Stimulated activated CD8-positive, alpha-beta memory T cell treated with anti-CD3 and anti-CD28 coated beads, Interleukin-2, amount 100 ng/mL, for 48 hours (primary cell): ENCODE measurements at places on chromosomes 6 and 20.

DNA sequence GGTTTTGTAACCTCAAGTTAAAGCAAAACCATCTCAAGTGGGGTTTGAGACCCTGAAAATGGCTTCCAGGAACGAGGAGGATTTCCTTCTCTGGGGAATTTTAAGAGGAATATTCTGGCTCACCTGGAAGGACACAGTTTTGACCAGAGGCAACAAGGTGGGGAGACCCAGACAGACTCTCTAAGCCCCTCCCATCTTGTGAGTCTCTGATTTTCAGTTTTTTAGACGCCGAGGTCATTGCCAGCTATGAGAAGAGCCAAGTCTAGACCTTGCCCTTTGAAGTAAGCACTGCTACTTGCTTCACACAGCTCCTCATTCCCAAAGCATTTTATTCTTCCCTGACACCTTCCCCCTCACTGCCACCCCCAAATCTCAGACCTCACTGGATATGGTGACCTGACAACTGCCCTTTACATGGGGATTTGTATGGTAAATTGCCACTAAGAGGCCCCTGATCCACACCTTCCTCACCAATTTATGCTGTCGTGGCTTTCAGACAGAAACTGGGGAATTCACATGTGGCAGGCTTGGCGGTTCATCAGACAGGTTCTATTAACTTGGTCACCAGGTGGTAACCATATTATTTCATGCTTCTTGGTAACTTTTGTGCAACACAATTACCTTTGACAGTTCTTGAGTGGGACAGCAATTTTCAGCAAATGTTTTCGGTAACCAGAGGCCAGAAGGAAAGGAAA, 116.2 kb downstream of the ISM1 start:
- no peak for DNase-seq

DNA sequence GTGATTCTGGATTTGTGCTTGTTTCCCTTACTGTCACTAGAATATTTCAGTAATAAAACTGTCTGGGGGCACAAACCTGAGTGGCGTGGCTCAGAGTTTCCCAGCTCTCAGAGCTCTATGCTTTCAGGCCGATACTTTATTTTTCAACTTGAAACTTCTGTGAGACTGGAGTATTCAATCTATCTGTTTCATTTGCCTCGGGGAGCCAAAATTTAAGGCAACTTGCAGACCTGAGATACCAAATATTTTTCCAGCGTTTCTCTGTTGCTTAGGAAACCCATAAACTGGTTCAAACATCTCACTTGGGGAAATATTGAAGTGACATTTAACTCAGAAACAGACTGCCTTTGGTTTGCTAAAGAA, 74.7 kb downstream of the SOBP start:
- no peak for DNase-seq

- no peak for DNase-seq
Observed at GRCh38 chr6:7170117-7170732, 62.5 kb downstream of the RREB1 start.

GRCh38 chr20:1334370-1334731, 5.4 kb upstream of the SDCBP2 start:
- DNase-seq = no peak

- no peak for DNase-seq
Observed at GRCh38 chr20:18731940-18732339, 81.6 kb upstream of the SCP2D1 start.

GRCh38 chr6:98832284-98833056, 1.9 kb upstream of the POU3F2 start:
- no peak for DNase-seq

DNA sequence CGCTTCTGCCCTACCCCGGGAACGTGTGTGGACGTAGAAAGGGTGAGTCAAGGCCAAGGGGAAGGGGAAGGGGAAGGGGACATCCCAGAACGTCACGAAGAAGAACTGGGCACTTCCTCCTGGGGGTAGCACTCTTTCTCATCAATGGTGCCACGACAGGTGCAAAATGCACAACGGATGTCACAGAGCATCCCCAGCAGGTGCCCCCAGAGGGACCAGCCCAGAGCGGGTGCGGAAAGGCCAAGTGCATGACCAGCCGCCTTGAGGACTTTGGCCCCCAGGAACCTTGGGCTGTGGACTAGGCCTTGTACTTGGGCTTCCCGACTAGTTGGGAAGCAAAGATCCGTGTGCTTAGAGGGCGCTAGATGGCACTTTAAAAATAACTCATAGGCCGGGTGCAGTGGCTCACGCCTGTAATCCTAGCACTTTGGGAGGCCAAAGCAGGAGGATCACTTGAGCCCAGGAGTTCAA, 12.1 kb upstream of the SRC start:
- DNase-seq = no peak

- no peak for DNase-seq
Observed at GRCh38 chr6:134590449-134590848, 272.5 kb upstream of the SGK1 start.

DNA sequence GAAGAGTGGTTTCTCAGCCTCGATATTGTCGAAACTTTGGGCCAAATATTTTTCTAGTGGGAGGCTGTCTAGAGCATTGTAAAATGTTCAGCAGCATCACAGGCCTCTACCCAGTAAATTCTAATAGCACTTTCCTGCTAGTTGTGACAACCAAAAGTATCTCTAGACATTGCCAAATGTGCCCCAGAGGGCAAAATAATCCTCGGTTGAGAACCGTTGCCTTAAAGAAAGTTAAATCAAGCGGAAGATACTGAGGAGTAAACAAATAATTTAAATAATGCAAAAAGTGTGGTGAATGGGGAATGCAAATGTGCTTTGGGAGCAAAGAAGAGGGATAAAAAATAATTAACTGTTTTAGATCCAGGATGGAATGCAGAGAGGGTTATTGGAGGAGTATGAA, 106.4 kb upstream of the ASCC3 start:
- no peak for DNase-seq

- DNase-seq = no peak
Observed at GRCh38 chr20:404088-404487, 4.0 kb upstream of the RBCK1 start.

GRCh38 chr6:31922942-31923341, 4.6 kb upstream of the C2 start:
- no peak for DNase-seq

GRCh38 chr6:95548188-95548786, 29.0 kb upstream of the MANEA start:
- DNase-seq = no peak

GRCh38 chr20:1087311-1087905, 31.0 kb upstream of the PSMF1 start:
- DNase-seq = no peak

GRCh38 chr20:39117491-39117890, 155.3 kb downstream of the DHX35 start:
- no peak for DNase-seq

DNA sequence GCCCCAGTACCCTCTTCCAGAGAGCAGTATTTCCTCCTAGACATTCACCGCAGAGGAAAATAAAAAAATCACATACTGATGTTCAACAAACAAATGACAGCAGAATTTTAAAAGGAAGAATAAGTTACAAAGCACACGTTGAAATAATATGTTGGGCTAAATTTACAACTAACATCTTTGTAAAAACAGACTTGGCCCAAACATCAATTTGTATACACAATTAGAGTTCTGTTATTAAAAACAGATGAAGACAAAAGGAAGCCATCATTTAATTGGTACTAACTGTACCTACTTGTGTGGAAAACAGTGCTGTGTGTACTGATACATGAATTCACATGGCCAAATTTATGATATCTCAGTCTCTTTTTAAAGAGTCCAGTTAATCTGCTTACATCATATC, 46.3 kb downstream of the KIF6 start:
- no peak for DNase-seq

GRCh38 chr6:134553936-134554335, 236.0 kb upstream of the SGK1 start:
- DNase-seq = no peak

DNA sequence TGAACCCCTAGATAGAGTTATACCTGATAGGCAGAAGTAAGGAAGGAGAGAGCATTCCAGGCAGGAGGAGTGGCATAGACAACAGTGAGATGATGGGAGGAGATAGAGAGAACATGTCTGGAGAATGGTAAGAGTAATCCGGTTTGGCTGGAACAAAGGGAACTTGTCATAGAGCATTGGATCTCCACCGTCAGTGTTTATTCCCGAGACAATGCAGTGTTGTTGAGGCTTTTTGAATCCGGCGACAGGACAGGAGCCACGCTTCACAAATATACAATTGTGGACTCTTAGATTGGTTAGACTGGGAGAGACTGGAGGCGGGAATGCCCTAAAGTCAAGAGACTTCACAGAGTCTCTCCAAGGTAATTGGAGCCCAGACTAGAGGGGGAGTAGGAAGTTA, 119.8 kb downstream of the ANKS1A start:
- DNase-seq = no peak

DNA sequence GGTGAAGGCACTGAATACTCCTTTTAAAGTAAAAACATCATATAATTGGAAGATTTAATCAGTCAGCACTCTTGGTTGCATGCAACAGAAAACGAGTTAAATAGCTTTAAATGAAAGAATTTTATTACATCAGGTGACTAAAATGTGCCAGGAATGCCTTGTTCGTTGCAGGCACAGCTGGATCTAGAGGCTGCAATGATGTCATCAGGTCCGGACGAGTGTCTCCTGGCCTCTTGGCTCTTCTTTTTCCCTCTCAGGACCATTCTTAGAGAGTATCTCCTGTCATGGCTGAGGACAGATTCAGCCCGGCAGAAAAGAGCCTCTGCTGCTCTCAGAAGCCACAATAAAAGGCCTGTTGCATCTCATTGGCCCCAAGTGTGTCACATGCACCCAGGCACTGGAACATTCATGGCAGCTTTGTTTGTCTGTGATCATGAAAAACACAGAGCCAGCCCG, 510.7 kb upstream of the SULF2 start:
- no peak for DNase-seq

GRCh38 chr6:148529010-148529409, 186.4 kb downstream of the SASH1 start:
- no peak for DNase-seq

- no peak for DNase-seq
Observed at GRCh38 chr6:127904160-127904559, 3.3 kb upstream of the THEMIS start.

GRCh38 chr6:14489445-14489844, 371.9 kb downstream of the CD83 start:
- DNase-seq = no peak

- DNase-seq = no peak
Observed at GRCh38 chr6:167152862-167153261, 4.9 kb downstream of the GPR31 start.

- no peak for DNase-seq
Observed at GRCh38 chr6:6906570-6907213, 201.1 kb upstream of the RREB1 start.

DNA sequence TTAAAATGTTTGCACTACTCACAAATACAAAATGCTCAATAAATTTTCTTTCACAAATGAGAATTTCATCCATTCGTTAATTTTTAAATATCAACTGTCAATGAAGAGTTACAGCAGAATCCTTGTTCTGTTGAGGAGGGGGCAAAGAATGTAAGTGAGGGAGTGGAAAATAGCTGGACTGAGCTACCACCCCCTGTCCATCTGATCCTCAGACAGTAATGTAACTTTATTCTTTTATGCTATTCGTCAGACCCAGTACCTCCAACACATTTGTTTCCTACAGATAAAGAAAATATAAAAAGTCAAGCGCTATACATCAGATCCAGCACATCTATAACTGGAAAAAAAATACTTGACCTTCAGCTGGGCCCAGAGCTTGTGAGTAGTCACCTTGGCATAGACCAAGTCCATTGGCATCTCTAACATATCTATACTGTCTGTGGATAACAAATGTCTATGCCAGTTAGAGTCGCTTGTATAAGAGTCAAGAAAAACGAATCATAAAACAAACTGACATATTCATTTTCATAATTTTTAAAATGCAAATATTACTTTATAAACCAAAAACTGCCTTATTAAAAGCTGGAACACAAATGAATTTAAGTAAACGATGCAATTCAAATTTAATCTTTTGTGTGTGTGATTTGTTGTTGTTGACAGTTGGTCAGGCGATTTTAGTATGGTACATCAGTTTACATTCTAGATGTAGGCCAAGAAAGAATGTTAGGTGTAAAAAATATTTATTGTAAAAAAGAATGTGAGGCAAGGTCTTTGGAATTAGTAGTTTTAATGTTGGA, 57.2 kb upstream of the HFE start:
- no peak for DNase-seq

- no peak for DNase-seq
Observed at GRCh38 chr20:47531458-47531857, 29.8 kb downstream of the NCOA3 start.

GRCh38 chr6:132391391-132392269, 9.6 kb downstream of the MOXD1 start:
- no peak for DNase-seq

- DNase-seq = no peak
Observed at GRCh38 chr20:59673998-59674445, 69.7 kb downstream of the PHACTR3 start.

DNA sequence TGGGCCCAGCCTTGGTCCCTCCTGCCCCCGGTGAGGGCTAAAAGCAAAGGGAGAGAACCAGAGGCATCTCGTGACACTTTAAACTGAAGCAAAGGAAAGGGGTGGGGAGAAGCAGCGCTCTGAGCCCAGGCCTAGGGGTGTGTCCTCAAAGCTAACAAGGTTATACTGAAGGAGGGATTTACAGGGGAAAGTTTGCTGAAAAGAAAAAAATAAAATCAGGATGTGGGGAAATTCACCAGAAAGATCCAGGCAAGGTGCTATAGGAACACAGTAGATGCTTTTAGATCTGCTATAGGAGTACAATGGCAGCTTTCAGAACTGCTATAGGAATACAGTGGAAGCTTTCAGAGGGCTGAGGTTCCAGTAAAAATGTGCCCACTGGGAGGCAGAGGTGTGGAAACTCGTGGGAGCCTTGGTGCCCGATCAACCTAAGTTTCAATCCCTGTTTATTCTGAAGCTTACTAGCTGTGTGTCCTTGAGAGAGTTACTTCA, at the start of gene COL9A1:
TSS of gene COL9A1 (minus strand) at position 51 of the 492 bp plus-strand sequence. CDS start 160 bp downstream, outside the sequence.
- DNase-seq = no peak

DNA sequence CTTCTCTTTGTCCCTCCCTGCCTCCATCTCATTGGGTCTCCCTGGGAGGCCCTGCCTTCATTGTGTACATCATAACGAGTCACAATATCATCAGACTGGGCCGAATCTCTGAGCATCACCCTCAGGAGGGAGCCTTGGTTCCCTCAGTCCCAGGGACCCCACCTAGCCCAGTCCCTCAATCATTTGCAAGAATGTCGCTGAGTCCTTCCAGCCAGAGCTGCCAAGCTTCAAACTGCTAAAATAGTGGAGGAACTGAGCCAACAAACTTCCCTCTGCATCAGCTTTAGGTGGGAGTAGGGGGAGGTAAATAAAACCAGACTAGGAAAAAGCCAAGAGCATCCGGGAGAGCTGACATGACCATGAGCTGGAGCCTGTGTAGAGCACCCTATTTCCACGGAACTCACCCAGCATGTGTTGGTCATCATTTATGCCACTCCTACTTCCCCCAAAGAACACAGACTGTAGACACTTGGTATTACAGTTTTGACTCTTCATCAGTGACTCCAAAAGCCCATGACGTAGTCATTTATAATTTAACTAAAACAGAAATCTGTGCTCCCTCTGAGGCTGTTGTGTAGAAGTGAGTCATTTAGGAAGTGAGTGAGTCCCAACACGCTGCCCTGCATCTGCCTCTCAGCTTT, 28.8 kb upstream of the IL17A start:
- DNase-seq = peak; percentile 23

- DNase-seq = no peak
Observed at GRCh38 chr6:56616967-56617366, 25.7 kb downstream of the DST start.
